Mucosa of descending colon (tissue), 3 donors: ENCODE measurements at places on chromosomes 12 and 14. TPM values are rescaled to one million over a fixed set of nuclear protein-coding genes. Genes with fewer than 3 reads are reported as not detected.

- DNase-seq, result no peak
These were observed 42.3 kb downstream of the GNS start for GRCh38 chr12:64716839-64717455.

- peak; percentile 75 for DNase-seq
These were observed at the start of gene FERMT2 for GRCh38 chr14:52950898-52951680. FERMT2 (minus strand) TSS chr14:52951050; CDS start chr14:52950568, 482 bp downstream.

- DNase-seq, result no peak
These were observed 3.0 kb downstream of the ARG2 start for GRCh38 chr14:67622675-67623074.

DNA sequence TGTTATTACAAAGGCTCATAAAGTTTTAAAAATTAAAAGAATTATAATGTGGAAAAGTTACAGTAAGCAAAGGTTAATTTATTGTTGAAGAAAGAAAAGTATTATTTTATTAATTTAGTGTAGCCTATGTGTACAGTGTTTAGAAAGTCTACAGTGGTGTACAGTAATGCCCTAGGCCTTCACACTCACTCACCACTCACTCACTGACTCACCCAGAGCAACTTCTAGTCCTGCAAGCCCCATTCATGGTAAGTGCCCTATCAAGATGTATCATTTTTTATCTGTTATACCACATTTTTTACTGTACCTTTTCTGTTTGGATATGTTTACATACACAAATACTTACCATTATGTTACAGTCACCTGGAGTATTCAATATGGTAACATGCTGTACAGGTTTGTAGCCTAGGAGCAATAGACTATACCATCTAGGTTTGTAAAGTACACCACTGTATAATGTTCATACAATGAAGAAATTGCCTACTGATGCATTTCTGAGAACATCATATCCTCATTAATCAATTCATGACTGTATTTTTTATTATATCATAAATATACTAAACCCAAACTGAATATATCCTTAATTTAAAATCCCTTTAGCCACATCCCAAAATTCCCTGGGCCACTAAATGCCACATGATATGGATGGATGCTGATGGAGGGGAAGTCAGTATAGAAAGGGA, 43.6 kb upstream of the NID2 start:
- DNase-seq, result no peak

DNA sequence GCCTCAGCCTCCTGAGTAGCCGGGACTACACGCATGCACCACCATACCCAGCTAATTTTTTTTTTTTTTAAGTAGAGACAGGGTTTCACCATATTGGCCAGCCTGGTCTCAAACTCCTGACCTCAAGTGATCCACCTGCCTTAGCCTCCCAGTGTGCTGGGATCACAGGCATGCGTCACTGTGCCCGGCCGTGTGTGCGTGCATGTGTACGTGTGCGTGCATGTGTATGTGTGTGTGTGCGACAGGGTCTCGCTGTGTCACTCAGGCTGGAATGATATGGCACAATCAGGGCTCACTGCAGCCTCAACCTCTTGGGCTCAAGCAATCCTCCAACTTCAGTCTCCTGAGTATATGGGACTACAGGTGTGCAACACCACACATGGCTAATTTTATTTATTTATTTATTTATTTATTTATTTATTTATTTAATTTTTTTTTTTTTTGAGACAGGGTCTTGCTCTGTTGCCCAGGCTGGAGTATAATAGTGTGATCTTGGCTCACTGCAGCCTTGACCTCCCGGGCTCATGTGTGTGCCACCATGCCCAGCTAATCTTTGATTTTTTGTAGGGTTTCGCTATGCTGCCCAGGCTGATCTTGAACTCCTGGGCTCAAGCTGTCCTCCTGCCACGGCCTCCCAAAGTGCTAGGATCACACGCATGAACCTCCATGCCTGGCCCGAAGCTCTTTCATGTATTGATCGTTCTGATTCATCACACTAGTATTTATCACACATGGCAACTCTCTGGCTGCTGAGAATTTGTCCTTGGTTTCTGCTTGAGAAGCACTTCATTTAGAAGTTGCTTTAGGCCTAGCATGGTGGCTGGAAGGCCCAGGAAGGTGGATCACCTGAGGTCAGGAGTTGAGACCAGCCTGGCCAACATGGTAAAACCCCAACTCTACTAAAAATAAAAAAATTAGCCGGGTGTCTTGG, 35.9 kb upstream of the CLIP1 start:
- no peak for DNase-seq

- DNase-seq, result no peak
These were observed 17.7 kb downstream of the SPPL3 start for GRCh38 chr12:120886199-120887018.

DNA sequence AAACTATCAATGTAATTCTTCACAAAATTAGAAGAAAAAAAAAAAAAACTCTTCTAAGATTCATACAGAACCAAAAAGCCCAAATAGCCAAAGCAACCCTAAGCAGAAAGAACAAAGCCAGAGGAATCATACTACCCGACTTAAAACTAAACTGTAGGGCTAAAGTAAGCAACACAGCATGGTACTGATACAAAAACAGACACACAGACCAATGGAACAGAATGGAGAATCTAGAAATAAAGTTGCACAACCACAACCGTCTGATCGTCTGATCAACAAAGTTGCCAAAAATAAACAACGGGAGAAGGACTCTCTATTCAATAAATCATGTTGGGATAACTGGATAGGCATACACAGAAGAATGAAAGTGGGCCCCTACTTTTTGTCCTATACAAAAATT, 16.9 kb downstream of the CDK17 start:
- no peak for DNase-seq

DNA sequence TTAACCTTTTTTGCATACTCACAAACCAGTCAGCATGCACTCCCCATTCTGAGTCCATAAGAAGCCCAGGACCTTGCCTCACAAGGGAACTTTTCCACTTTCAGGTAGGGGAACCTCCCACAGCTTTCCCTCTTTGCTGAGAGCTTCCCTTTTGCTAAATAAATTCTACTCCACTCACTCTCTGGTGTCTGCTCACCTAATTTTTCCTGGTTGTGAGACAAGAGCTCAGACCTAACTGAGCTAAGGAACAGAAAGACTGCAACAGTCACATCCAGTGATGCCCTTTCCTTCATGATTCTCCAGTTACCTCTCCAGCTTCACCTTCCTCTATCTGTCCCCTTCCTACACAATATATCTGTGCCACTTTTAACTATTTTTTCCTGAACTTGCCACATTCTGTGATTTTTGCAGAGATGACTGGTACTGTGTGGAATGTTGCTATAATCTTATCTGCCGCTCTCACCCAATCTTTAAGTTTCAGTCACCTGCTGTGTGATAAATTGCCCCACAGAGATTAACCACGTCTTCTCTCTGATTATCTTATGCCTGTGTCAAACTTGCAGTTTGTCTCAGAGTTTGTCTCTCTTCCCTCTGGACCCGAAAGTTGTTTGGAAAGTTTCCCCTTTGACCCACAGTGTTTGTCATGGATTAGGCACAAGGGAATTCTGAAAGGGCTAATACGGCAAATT, 737.1 kb upstream of the FLRT2 start:
- no peak for DNase-seq

DNA sequence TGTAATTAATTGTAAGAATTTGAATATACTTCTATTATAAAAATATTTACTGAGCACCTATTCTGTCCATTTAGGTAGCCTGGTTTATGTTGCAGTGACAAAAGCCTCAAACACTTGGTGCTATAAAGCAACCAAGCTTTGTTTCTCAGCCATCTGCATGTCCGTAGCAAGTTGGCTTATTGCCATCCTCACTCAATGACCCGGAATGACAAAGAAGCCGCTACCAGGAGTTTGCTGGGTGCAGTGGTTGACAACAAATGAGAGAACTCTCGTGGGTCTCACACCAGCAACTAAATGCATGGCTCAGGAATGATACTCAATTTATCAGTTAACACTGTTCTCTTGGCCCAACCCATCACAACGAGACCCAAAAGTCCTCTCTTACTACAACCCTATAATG, 553.1 kb downstream of the DIO2 start:
- DNase-seq, result no peak

GRCh38 chr12:31815096-31815495, 86.3 kb upstream of the AMN1 start:
- DNase-seq, result no peak

GRCh38 chr12:104599272-104600035, 142.7 kb downstream of the CHST11 start:
- no peak for DNase-seq

- DNase-seq, result no peak
These were observed 6.7 kb downstream of the HOXC5 start for GRCh38 chr12:54039417-54040147.

- no peak for DNase-seq
These were observed 184.8 kb upstream of the RPH3A start for GRCh38 chr12:112606611-112607365.

- peak; percentile 86 for DNase-seq
These were observed at the start of gene PPP4R4 for GRCh38 chr14:94173885-94174603. PPP4R4 (plus strand) TSS chr14:94174322; CDS start chr14:94174466, 144 bp downstream.

DNA sequence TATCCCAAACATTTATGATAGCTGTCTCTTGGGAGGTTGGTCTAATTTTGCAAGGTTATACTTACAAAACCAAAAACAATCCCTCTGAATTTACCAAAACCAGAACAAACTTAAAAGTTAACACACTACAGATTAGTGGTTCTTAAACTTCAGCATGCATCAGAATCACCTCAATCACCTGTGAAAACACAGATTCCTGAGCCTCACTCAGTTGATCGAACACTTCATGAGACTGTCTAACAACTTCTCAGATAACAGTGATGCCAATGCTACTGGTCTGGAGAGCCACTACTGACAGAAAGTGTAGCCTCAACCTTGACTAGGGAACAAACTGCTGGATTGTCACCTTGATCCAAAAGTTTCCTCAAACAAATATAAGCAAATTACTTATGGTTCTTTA, 44.2 kb downstream of the ATP2B1 start:
- no peak for DNase-seq

GRCh38 chr12:51959921-51960320, 8.4 kb downstream of the ACVR1B start:
- no peak for DNase-seq

DNA sequence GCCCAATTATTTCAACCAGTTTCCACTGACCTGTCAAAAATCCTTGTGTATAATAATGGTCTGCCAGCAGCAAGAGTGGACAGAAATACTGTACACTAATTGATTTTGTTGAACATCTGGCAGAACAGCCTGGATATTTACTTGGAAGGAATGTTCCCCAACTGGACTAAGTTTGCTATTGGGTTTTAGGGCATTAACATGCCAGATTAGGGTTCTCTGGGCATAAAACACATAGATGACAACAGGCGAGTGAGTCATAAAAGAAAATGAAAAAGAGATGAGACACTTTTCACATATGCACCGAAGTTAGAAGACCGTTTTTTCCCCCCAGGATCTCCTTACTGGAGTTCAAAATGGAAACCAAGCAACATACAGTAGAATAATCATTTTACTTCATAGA, 236.3 kb upstream of the NAV3 start:
- no peak for DNase-seq

GRCh38 chr14:28690029-28690692, 76.4 kb upstream of the FOXG1 start:
- DNase-seq, result no peak

- DNase-seq, result no peak
These were observed 207.9 kb downstream of the SLC16A7 start for GRCh38 chr12:59803735-59804134.

DNA sequence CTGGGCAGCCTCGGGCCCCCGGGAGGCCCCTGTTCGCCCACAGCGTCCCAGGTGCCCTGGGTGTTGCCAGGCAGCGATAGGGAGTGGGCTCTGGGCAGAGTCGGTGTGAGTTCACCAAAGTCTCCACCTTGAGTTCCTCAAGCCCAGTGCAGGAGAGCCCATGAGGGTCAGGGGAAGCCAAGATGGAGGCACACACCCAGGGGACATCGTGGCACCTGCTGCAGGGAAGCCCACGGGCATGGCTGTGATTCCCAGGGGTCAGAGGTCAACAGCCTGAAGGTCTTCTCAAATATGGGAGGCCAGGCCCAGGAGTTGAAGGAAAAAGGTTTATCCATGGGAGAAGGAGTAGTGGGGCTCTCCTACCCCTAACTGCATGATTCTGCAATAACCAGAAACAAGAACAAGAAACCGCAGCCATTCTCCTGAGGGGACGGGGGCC, 148.8 kb downstream of the ADGRD1 start:
- no peak for DNase-seq

- DNase-seq, result no peak
These were observed 17.6 kb upstream of the EID3 start for GRCh38 chr12:104285740-104286515.

GRCh38 chr12:69120354-69120753, 119.0 kb upstream of the CPSF6 start:
- no peak for DNase-seq

GRCh38 chr12:2160043-2160442, 107.3 kb downstream of the CACNA1C start:
- no peak for DNase-seq

GRCh38 chr12:68199127-68199526, 26.5 kb downstream of the IL26 start:
- DNase-seq, result no peak

DNA sequence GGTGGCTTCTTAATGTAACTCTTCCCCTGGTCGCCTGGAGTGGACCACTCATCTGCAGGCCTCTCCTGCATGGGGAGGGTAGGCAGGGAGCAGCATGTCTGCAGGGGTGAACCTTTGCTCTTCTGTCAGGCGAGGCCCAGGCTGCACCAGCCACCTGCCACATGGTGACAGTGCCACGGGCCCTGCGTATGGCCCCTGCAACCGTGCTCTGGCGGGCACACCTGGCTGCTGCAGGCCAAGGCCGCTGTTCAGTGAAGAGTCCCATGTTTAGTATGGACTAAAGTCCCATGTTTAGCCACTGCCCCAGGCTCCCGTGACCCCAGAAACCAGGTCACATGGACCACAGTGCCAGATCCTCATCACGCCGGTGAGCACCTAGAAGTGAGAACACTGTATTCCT, 187.0 kb downstream of the ADGRD1 start:
- no peak for DNase-seq

DNA sequence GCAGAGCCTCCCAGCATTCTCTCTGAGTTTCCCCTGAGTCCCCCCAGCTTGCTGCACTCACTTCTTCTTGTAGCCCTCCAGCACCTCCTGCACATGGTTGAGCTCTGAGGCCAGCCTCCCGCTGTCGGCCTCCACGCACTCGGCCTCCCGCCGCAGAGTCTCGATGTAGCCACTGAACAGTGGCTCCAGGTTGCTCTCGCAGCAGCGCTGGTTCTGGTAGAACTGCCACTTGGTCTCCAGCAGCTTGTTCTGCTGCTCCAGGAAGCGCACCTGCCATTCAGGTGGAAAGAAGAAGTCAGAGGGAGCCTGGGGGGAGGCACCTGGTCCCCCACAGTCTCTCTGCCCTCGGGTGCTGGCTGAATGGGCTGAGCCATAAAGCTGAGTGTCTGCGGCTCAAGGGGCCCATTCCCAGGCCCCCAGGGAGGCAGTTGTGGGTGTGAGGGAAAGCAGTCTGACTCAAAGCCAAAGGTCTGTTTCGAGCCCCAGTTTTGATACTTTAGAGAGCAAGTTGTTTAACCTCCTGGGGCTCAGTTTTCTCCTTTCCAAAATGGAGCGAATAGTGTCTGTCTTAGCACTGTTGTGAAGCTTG, 2.3 kb downstream of the KRT85 start:
- no peak for DNase-seq

- no peak for DNase-seq
These were observed 5.0 kb downstream of the PSMA3 start for GRCh38 chr14:58249611-58250010.

Gene GPRC5A
- total RNA-seq, result 320 TPM

Gene SERPINA6
- 0.44 TPM for total RNA-seq

Gene NEUROD4
- not detected for total RNA-seq

Gene GRIN2B
- 0.80 TPM for total RNA-seq

Gene KLHL33
- total RNA-seq, result 0.12 TPM

Gene MSI1
- 6.3 TPM for total RNA-seq

Gene OR4K5
- not detected for total RNA-seq

Gene PTPRB
- total RNA-seq, result 27.9 TPM

Gene BCL11B
- 4.9 TPM for total RNA-seq

Gene RAB15
- 46.1 TPM for total RNA-seq

Gene CD27
- 5.3 TPM for total RNA-seq

Gene KRT4
- total RNA-seq, result not detected
